Foreskin melanocyte (primary cell): ENCODE measurements at places on chromosomes 1 and 21.
A peak's percentile ranks its signal among the peaks of the same experiment; 100 is the strongest.

DNA sequence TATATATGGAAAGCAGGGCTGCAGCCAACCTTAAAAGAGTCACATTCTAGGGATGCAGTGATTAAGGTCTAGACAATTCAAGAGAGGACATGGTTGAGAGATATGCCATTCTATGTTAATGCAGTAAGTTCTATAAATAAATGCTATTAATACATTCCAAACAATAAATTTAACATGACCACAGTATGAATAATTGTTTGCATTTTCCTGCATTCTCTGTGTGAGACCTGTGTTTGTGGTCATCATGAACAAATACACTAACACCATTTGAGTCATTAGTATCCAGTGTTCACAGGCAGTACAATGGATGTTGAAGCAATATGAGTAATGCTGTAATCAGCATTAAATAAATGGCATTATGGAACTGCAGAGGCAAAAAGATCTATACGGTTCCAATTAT lies 5.5 kb upstream of the ZRANB2 start:
- no peak for DNase-seq

DNA sequence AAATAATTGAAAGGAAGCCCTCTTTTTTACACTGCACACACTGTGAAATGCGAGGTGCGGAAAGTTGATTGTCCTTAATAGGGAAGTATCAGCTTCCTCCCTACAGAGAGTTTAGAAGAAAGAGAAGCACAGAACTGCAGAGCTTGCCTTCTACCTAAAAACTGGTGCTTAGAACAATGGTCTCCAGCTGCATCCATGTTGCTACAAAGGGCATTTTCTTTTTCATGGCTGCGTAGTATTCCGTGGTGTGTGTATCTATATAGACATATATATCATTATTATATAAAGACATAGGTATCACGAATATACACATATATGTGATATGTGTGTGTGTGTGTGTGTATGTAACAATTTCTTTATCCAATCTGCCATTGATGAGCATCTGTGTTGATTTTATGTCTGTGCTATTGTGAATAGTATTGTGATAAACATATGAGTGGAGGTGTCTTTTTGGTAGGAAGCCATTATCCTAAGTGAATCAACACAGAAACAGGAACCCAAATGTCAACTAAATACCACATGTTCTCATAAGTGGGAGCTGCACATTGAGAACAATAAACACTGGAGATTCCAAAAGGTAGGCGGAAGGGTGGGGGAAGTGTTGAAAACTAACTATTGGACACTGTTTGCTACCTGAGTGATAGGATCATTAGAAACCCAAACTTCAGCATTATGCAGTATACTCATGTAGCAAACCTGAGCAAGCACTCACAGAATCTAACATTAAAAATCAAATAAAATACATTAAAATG lies 290.0 kb upstream of the RUNX1 start:
- DNase-seq, result no peak

DNA sequence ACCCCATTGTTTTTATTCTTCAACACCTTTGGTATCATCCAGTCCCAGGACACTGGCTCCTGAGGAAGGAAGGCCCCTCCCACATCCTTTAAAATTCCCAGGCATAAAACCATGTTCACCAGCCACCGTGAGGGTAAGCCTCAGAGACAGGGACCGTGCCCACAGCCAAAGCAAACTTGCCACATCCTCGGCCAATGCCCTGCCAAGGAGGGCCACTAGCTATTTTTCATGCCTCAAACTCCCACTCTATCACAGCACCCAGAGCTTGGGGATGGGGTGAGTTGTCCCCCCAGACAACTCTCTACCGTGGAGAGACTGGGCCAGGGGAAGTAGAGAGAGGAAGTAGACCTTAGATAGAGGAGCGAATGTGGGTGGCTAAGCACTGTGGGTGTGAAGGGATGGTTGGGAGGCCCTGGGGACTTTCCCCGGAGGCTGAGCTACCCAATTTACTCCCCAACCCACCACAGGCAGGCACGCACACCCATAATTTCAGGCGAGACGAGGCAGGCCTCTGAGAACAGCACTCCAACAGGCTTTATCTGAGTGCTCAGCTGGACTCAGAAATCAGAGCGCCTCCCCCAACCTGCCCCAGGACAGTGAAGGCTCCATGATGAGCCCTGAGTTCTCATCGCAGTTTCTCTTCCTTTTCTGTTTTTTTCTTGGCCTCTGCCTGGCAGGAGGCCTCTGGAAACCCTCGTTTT lies 15.9 kb upstream of the BTG2 start:
- no peak for DNase-seq

- DNase-seq, result no peak
Measured at GRCh38 chr1:147611021-147611426, 59.3 kb downstream of the ACP6 start.

GRCh38 chr1:213050745-213051126 lies 305 bp upstream of the RPS6KC1 start:
- no peak for DNase-seq

DNA sequence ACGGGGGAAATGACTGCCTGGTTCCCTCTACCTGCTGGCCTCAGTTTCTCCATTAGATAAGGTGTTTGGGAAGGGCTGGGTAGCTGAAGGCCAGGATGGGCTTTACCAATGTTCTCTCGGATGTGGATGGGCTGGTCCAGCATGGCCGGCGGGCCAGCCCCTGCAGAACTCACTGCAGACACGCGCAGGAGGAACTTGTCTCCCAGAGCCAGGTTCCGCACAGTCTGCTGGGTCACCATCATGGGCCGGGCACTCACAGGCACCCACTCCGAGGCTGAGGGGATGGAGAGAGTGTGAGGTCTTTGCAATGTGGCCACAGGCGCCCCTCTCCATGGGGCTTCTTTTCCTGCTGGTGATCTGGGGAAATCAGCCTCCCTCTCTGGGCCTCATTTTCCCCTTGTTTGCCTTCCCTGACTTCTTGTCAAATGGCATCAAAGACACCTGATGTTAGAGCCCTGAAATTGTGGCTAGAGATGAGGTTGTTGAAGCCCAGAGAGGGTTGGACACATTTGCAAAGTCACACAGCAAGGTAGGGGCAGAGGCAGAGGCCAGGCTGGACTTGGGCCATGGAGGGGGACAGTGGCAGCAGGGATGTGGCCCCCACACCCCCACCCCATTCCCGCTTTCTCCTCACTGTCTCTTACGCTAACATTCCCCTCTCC lies 1.2 kb downstream of the MYBPH start:
- DNase-seq, result no peak

DNA sequence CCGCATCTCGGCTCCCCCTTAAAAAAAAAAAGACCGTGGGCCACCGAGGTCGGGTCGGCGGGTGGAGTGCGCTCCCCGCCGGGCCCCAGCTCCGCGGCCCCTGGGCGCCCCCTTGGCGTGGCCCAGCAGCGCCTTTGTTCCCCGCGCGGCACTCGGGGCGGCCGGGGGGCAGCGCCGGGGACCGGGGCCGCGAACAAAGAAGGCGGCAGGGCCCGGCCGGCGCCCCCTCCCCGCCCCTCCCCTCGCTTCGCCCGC lies 571 bp downstream of the MARCKSL1 start:
- DNase-seq, result no peak

DNA sequence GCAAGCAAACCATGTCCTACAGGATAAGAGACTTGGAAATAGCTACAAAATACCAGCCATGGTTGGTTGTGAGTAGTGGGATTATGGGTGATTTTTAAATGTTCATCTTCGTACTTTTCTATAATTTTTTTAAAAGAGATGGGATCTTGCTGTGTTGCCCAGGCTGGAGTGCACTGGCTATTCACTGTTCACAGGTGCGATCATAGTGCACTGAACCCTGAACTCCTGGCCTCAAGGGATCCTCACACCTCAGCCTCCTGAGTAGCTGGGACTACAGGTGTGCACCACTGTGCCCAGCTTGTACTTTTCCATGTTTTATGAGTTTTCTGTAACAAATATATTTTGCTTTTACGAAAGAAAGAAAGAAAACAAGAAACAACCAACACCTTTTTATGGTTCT lies 224.2 kb downstream of the FOXD2 start:
- DNase-seq, result no peak

GRCh38 chr1:66954208-66954607 lies 29.4 kb downstream of the MIER1 start:
- DNase-seq, result no peak

GRCh38 chr21:29144736-29145353 lies 14.4 kb downstream of the MAP3K7CL start:
- no peak for DNase-seq

DNA sequence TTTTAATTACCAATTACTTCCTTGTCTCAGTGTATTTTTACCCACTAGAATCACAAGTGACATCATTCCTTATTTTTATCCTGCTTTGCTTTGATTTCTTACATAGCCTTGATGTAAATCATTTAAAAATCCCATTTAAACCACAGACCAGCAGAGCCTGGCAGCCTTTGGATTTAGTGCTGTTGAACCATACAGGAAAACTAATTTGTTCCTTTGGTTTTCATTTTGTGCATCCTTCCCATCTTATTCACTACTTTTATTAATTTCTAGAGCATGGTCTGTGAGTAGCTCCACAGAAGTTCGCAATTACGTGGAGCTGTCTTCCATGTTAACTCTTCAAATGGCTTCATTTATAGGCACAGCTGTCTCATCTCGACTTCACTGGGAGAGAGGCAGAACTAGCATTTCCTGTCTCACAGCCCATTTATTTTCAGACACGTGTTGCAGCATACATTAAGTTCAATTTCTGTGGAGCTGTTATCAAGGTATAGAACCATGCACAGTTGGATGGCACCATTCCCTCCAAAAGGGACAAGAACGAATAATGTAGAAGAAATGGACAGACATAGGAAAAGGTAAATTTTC lies 235.3 kb downstream of the MRPL39 start:
- no peak for DNase-seq

DNA sequence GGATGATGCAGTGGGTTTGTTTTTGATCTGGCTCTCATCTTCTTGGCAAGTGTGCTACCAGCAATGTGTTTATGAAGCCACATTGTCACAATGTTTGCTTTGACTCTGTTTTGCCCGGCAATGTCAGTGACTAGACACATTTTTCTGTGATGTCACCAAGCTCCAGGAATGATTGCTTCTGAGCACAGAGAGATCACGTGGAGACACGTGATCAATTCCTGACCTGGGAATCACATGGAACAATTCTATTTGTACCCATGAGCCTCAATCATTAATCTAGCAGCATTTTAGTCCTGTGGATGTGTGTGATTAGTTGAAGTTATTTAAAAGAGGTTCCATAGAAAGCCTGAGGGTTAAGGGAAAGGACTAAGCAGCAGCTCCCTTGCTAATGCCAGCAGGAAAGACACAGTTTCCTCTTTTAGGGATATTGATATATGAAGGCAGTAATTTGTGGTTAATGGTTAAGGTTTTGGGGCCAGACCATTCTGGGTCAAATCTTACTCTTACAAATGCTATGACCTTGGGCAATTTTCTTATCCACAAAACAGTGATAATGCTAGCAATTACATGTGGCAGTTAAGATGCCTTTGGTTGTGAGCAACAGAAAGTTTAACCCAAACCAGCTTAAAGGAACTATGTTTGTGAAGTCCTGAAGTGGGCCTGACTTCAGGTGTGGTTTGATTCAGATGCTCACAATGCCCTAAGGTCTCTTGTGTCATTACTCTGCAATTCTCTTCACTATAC lies 59.0 kb downstream of the FASLG start:
- no peak for DNase-seq

DNA sequence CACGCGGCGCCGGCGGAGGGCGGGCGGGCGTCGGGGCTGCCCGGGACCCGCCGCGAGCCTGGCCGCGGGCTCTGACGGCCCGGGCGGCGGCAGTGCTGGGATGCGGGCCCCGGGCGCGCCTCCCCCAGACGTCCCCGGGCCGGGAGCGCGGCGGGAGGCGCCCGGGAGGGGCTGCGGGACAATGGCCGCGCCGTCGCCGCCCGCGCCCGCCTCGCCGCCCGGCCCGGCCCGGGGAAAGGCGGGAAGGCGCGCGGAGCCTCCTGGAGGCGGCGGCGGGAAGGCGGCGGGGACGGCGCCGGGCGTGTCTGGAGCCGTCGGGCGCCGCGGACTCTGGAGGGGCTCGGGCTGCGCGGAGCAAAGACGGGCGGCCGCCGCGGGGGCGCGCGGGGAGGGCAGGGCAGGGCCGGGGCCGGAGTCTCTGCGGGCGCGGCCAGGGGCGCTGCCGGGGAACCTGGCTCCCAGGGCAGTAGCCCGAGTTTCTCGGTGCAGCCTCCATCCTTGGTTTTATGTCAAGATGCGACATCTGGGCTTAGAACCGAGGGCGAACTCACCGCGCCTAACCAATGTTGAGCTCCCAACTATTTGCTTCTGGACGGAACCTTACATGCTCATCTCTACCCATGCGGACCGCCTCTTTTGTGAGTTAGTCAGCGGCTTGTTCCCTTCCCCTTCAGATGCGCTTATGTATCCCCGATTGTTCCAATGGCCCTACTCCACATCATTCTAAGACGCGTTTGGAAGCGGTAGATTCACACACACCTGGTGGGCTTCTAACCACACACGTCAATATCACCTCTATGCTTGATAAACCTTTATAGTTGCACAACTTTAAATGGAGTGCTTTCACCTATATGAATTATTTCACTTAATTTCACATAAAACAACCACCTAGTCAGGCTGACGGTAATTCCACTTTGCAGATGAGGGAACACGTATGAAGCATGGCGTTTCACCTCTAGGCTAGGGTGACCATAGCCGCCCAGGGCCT lies 651 bp downstream of the ZBTB8A start:
- DNase-seq, result peak; percentile 23

GRCh38 chr1:27116697-27117096 lies 38.2 kb downstream of the SLC9A1 start:
- no peak for DNase-seq

- DNase-seq, result no peak
Measured at GRCh38 chr1:157006676-157007075, 38.9 kb downstream of the ARHGEF11 start.
